Activated B cell treated with CpG ODN at 0.5 μM for 24 hours (primary cell): ENCODE measurements at places on chromosomes 6 and 20.
A peak's percentile ranks its signal among the peaks of the same experiment; 100 is the strongest.

GRCh38 chr6:62670490-62671223 lies 384.6 kb upstream of the KHDRBS2 start:
- DNase-seq: no peak

DNA sequence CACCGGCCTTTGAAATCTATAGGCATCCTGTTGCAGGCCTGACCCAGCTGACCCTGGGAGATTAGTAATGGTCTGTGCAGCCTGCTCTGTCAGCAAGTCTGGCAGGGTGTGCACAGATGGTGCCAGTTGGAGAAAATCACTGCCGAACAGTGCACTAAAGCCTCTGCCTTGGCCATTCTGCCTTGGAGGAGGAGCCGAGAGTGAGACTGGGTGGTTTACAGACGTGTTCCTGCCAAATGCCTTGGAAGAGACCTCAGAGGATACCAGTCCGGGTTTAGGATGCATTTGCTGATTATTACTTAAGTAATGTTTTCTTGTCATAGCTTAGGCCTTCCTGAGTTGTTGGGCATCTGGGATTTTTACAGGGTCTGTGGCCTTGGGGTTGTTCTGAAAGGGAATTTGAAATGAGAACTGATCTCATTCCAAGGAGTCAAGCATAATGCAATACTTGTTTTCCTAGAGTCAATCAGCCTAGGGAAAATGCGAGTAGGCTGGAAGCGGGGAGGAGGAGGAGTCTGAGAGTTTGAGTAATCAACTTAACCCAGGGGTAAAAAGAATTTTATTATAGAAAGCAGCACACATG lies 292.1 kb downstream of the SOX4 start:
- DNase-seq: no peak

DNA sequence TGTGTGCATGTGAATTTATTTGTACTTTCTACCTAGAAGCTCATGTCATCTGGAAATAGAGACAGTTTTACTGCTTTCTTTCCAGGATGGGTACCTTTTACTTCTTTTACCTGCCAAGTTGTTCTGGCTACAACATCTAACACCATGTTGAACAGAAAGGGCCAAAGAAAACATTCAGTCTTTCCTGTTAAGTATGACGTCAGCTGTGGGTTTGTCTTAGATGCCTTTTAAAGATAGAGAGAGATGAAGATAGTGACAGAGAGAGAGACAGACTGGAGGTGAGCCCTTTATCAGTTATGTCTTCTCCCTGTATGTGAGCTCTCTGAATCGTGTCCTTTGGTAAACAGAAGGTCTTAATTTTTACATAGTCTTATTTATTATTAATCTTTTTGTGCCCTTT lies 3.4 kb upstream of the DACT2 start:
- no peak for DNase-seq

- no peak for DNase-seq
Measured at GRCh38 chr6:168180548-168181011, 101.6 kb upstream of the FRMD1 start.

DNA sequence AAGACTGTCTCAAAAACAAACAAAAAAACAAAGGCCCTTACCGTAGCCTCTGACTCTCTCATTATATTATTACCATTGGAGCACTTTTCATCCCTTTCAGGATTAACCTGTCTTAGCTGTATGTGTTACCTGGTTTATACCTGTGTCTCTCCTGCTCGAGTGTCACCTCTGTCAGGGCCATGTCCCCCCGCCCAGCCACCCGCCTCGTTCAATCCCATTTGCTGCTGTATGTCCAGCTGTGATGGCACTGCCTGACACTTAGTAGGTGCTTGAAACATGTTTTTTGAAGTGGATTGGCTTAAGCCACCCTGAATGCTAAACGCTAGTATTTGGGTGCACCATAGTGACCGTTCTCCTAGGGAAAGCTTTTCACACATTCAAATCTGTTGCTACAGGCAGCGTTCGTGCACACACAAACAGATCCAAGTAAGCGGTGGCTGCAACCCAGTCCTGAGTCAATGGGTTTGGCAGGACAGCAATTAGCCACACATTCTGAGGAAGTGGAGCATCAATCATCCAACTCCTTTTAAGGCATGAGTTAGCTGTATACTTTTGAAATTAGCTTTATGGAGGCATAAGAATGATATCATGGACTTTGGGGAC lies 98.9 kb upstream of the ZNF217 start:
- DNase-seq: no peak

DNA sequence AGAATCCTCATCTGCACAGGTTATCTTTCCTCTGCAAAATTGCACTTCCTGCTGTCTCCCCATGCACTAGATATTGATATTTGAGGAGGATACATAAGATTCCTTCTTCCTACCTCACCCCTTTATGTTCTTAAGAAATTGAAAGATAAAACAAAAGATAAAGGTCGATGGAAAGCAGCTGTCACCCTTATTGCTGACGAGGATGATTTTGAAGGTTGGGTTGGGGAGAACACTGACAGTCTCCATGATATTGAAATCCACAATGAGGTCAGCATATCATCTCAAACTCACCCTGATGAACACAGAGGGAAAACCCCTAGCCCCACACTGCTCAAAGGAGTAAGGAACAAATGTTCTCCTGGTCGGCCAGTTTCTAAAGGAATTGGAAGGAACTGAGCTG lies 110.6 kb upstream of the FUT9 start:
- no peak for DNase-seq

GRCh38 chr20:5914859-5915258 lies 35.5 kb downstream of the TRMT6 start:
- no peak for DNase-seq

GRCh38 chr6:1619673-1620503 lies 10.2 kb downstream of the FOXC1 start:
- peak; percentile 34 for DNase-seq

GRCh38 chr6:131136021-131136786 lies 937 bp downstream of the AKAP7 start:
- no peak for DNase-seq

GRCh38 chr20:41148942-41149341 lies 11.6 kb downstream of the PLCG1 start:
- no peak for DNase-seq

DNA sequence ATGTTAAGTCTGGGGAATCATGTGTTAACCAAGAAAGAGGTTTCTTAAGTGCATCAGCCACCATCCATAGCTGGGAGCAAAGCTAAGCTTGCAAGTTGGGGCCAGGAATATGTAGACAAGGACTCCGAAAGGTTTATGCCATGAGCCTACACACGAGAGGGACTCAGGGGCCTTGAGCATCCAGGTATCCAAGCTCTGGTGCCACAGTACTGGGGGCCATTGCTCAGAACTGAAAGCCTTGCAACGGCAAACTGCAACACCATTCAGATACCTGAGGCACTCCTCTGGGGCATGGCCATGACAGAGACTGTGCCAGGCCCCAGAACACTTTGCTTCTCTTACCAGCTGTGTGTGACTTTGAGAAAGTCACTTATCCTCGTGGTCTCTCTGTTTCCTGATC lies 27.6 kb downstream of the PRND start:
- no peak for DNase-seq
